ENCODE measurements at places on chromosomes 5 and 9. TPM values are rescaled to one million over a fixed set of nuclear protein-coding genes. Genes with fewer than 3 reads are reported as not detected.

The OR1J2 gene
- polyA plus RNA-seq, result not detected

The FAM221B gene
- not detected for polyA plus RNA-seq

The RELL2 gene
- polyA plus RNA-seq, result 36.0 TPM

The SLC36A2 gene
- polyA plus RNA-seq, result not detected

The SLC23A1 gene
- 0.20 TPM for polyA plus RNA-seq

The RIOK2 gene
- polyA plus RNA-seq, result 50.5 TPM

GRCh38 chr5:92944903-92945604 is 636.0 kb downstream of the NR2F1-AS1 start:
- H3K27ac ChIP-seq, result no peak overlapping the region
- DNase-seq, result no peak
- H3K36me3 ChIP-seq, result no peaks in the 10 kb centered on the region
- H3K4me1 ChIP-seq, result no peaks in the 10 kb centered on the region

DNA sequence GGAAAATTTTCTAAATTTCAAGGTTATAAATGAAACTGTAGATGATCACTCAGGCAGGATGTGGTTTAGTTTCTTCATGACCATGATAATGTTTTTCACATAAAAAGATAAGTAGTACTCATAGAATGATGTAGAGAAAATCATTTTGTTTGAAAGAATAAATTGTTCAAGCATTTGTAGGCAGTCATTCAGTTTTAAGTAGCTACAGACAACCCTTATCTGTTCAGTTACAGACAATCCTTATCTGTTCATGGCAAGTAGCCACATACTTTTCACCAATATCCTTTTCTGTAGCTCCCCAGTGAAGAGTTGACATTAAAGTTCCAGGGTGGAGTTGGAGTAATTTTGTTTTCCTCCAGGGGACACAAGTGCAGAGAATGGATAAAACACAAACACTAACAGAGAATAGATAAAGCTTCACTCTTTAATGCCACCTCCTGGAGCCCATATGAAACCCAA is 278.1 kb upstream of the TNC start:
- H3K27me3 ChIP-seq, result no peaks in the 10 kb centered on the region
- H3K4me3 ChIP-seq, result no peak overlapping the region
- no peaks in the 10 kb centered on the region for H3K36me3 ChIP-seq
- DNase-seq, result no peak
- no peak overlapping the region for H3K27ac ChIP-seq
- no peaks in the 10 kb centered on the region for H3K4me1 ChIP-seq

- no peaks in the 10 kb centered on the region for H3K36me3 ChIP-seq
- no peaks in the 10 kb centered on the region for H3K4me1 ChIP-seq
- no peak for DNase-seq
- no peak overlapping the region for H3K4me3 ChIP-seq
Measured at GRCh38 chr9:76136986-76137385, 246.5 kb downstream of the PCSK5 start.

DNA sequence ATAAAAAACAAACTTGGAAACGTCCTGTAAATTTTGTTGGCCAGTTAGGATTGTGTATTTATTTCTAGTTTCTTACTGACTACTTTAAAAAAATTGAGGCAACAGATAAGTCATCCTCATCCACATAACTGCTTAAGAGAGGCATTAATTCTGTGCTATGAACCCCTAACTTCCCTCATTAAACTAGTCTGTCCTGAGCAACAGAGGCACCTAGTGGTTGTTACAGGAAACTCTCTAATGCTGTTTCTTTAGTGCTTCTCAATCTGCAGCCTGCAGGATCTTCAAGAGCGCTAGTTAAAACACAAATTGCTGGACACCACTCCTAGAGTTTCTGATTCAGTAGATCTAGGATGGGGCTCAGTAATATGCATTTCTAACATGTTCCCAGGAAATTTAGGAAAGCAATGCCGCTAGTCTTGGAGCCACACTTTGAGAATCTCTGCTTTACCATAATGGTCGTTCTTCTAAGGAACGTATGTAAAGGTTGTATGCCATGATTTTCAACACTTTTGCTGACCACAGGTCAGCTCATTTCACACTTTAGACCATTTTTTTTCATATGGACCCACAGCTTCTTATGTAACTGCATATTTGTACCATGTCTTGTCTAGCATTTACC is 410.1 kb upstream of the SMARCA2 start:
- H3K27me3 ChIP-seq, result no peaks in the 10 kb centered on the region
- H3K4me1 ChIP-seq, result no peaks in the 10 kb centered on the region
- no peaks in the 10 kb centered on the region for H3K36me3 ChIP-seq
- no peak overlapping the region for H3K4me3 ChIP-seq

DNA sequence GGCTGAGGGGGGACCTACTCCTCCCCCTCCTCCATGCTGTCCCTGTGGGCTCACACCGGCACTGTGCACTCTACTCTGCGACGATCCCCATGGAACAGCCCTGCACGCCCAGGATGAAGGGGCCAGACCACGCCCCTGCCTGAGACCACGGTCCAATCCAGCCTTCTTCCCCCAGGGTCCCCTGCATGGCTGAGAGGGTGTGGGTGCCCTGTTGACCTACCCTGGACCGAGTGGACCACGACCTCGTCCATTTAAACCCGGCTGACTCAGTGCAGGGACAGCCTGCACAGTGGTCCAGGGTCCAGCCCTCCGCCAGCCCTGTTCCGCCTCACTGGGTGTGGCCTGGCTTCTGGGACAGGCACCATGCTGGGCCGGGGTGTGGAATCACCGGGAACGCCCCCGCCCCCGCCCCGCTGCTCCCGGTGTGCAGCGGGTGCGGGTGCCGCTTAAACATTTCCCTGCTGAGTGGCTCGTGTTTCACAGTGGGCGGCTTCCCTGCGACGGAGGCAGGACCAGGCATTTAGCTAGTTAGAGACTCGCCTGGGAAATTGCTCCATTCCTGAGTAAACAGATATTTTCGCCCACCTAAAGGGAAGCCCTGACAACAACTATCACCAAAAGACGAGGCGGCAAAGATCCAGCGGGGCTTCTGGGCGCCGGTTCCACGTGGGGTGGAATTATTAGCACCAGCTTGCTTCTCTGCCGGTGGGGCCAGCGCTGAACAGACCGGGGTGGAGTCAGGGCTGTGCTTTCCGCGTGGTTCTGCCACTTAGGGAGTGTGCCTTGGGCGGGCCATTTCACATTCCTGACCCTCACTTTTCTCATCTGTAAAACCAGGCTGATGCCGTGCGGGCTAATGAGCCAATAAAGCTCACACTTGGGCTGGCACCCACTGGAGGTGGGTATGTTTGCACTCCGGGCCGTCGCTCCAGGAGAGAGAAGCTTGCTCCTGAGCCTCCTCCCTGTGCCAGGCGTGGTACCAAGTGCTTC is 22.6 kb downstream of the DBH start:
- H3K36me3 ChIP-seq, result no peaks in the 10 kb centered on the region
- no peak overlapping the region for H3K4me3 ChIP-seq
- H3K27me3 ChIP-seq, result peaks cover 89% of the 10 kb centered on the region
- peak; percentile 83 for DNase-seq
- no peaks in the 10 kb centered on the region for H3K4me1 ChIP-seq
- H3K27ac ChIP-seq, result no peak overlapping the region

DNA sequence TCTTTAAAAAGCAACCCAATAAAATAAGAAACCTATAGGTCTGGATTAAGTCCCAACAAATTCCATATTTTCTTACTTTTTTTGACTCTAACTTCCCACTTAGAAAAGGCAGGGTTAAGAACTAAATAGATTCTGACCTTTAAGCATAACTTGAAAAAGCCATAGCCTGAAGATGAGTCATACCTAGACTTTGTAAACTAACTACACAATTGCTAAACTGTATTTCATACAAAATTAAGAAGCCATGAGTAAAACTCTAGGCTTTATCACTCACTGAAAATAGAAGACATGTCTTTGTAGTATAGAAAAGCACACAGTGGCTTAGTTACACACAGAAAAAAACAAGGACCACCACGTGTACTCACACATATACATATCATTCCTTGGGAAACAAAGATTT is 51.5 kb downstream of the MLLT3 start:
- H3K4me3 ChIP-seq, result no peak overlapping the region
- no peak overlapping the region for H3K27ac ChIP-seq
- H3K36me3 ChIP-seq, result no peaks in the 10 kb centered on the region

- H3K36me3 ChIP-seq, result no peaks in the 10 kb centered on the region
- no peaks in the 10 kb centered on the region for H3K27me3 ChIP-seq
- H3K27ac ChIP-seq, result no peak overlapping the region
- H3K4me3 ChIP-seq, result no peak overlapping the region
Measured at GRCh38 chr5:128284236-128284635, 200.7 kb downstream of the SLC12A2 start.
